ENCODE measurements at places on chromosomes 7 and 10.

DNA sequence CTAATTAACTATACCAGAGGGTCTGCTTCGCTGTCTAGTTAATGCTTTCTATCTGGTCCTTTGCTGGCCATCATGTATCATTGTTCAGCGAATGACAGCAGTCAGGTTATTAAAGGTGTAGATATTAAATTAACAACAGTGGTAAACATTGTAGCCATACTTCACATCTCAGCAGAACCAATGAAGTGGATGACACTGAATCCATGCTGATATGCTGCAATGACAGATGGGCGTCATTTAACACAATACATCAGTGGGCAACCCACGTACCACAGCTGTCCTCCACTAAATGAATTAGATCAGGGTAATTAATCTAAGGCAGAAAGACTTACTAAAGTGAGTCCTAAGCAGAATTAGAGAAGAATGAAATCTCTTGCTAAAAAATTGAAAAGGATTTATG, 767.2 kb downstream of the NXPH1 start:
- DNase-seq, result no peak

GRCh38 chr10:127194111-127194510, 2.3 kb downstream of the INSYN2A start:
- no peak for DNase-seq

- no peak for DNase-seq
These were observed 50.5 kb upstream of the COBL start for GRCh38 chr7:51366930-51367613.

DNA sequence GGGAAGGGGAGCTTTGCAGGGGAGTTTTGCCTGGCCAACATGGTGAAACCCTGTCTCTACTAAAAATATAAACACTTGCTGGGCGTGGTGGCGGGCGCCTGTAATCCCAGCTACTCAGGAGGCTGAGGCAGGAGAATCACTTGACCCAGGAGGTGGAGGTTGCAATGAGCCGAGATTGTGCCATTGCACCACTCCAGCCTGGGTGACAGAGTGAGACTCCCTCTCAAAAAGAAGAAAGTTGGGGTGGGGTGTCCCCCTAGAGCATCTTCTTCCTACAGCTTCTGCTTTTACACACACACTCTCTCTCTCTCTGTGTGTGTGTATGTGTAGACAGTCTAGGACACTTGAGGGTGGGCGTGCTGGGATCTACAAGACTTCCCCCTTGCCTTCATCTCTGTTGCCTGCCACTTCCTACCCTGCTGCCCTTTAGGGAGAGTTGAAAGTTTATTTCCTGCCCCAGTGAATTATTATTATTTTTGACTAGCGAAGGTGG, 21.7 kb downstream of the PLAU start:
- DNase-seq, result no peak
